Activated gamma-delta T cell (primary cell): ENCODE measurements at places on chromosomes 6 and 20.

- DNase-seq = no peak
Measured at GRCh38 chr6:122713138-122713537, 66.4 kb upstream of the FABP7 start.

DNA sequence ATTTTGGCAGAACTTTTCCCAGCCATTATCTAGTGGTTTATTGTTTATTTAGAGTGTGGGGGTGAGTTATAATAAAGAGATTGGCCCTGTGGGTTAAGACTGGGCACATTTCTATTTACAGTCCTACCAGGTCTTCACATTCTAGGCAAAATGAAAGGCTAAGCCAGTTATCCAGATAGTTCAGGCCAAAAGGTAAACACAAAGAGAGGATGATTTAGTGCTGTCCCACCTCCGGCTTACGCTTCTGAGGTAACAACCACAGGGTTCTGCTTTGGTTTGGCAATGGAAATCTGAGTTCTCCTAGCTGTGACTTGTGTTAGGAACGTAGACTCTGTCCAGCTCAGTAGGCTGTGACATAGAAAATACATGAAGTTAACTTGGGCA lies 50.3 kb upstream of the PTPRK start:
- no peak for DNase-seq

DNA sequence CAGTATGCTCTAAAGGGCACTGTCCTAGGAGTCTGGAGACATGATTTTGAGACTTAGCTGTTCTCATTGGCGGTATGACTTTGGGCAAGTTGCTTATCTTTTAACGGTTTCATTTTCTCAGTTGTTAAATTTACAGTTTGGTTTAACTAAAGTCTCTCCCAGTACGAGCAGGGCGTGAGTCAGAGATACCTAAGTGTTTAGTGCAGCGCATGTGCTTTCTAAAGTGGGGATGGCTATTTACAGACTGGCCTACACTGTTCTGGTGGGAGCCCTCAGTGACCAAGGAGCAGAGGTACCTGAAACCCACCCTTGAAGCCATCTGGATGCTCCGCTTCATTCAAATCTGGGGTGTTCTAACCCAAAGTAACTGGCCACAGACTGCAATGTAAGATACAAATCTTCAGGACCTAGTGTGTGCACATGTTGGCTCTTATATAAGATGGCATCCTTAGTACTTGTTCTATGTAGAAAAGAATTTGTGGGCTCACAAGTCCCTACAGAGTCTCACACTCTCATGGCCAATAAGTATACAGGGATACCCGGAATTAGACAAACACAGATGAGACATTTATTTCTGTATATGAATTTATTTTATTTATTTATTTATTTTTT lies 10.7 kb downstream of the MSH5 start:
- DNase-seq = no peak

DNA sequence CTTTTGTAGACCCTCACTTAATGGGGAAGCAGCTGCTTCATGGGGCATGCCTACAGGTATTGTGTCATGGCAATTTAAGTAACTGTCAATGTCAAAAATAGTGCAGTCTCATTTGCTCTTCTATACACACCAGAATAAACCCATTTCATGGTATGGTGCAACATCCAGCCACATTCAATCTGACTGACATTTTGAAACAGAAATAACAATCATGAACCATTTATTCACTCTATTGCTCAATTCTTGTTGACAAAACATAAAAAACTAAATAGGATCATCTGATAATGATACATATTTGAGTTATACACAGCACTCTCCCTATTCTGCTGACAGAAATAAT lies 122.9 kb downstream of the MAP7 start:
- no peak for DNase-seq

GRCh38 chr6:105087571-105088211 lies 92.1 kb downstream of the POPDC3 start:
- DNase-seq = no peak

- no peak for DNase-seq
Measured at GRCh38 chr6:168320634-168321033, 1.1 kb upstream of the DACT2 start.

GRCh38 chr6:136475686-136476085 lies 74.5 kb downstream of the MAP7 start:
- no peak for DNase-seq

DNA sequence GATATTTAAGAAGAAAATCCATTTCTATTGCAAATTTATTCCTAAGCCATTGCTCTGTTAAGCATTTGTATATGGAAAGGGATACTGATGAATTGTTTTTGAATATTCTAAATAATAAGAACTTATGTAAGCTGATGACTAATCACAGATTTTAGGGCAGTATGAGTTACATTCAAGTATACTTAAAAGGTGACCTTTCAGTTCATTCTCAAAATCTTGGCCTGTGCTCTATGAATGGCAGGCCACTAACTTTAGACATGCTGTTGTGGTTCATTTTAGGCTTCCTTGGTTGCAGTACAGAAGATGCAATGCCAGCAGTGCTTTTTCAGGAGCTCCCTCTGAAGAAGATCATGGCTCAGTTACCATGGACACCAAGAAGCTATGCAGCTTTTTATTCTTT lies 380.4 kb downstream of the CENPW start:
- DNase-seq = no peak

- no peak for DNase-seq
Measured at GRCh38 chr20:51218603-51219002, 195.7 kb upstream of the KCNG1 start.

DNA sequence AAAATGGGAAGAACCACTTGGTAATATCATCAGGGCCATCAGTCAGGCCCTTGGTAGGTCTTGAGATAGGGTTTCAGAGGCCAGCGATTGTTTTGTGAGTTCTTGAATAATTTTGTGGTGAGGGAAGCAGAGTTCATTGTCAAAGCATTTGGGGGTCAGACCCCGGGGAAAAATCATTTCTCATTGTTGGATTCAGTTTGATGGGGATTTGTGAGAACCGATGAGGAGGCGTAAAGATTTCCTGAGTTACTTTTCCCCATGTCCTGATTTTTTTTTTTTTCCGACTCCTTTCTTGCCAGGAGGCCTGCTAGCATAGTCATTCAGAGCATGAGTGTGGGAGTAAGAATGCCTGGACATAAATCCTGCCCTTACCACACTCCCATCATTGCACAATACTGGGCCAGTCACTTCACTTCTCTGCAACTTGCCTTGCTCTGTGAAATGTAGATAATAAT lies 60.3 kb downstream of the TSHZ2 start:
- DNase-seq = no peak

DNA sequence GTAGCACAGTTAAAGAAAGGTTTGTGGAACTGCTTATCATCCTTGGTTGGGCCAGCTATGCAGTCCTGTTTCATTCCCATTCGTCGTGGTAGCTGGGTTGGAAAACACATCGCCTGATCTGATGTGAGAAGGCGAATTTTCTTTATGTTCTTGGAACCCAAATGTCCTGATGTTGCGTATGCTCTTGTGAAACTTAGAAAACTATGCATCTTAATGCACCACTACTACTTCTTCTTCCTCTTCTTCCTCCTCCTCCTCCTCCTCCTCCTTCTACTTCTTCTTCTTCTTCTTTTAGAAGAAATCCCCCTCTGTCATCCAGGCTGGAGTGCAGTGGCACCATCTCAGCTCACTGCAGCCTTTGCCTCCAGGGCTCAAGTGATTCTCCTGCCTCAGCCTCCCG lies 381.6 kb downstream of the UTRN start:
- DNase-seq = no peak

DNA sequence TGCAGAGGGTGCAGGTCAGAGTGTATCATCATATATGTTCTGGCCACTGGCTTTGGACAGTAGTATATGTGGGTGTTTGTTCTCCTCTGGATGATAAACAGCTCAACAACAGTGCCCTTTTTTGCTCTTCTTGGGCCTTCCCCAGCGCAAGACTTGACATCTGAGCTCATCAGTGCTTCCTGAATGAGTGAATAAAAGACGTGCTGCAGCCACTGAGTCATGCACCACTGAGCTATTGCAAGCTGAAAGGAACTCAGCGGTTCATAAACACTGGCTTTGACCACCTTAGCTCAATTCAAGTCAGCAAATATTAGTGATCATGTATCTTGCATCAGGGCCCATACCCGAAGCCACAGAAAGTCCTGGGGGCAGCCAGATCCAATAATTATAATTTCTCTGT lies 105.3 kb upstream of the KCNG1 start:
- DNase-seq = no peak

GRCh38 chr20:13672690-13673089 lies 34.0 kb upstream of the TASP1 start:
- DNase-seq = no peak

GRCh38 chr6:96926425-96926824 lies 1.9 kb downstream of the KLHL32 start:
- DNase-seq = no peak

DNA sequence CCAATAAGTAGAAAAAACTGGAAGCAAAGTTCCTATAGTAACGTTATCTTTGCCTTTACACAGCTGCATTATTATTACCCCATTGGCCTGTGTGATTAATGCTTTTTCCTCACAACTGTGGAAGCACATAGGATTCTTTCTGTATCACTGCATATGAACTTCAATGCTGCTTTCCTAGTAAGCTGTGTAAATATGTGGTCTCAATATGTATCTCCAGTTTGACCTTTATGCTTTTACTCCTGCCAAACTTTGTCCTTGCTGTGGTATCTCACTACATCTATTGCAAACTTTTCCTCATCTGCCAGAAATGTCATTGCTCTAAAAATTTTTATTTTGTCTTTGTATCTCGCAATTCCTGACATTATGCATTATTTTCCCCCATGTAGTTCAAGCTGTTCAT lies 168.6 kb downstream of the ZFAND3 start:
- no peak for DNase-seq

GRCh38 chr6:118743746-118744145 lies 92.4 kb upstream of the CEP85L start:
- no peak for DNase-seq

DNA sequence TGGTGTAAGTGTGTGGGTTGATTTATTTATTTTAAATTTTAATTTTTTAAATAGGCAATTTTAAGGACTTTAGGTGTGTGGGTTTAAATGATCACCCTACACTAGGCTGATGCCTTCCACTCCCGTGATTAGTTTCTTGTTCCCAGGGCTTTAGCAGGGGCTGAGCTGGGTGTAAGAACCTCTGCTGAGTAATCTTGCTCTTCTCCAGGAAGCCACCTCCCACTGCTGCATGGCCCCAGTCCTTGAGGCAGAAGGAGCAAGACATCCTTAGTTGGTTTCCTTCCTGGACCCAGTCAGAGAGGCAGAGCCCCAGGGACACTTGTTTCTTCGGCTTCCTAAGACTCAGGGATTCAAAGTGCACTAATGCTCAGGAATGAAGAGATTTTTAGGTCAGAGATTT lies 19.8 kb upstream of the CDC5L start:
- DNase-seq = no peak

DNA sequence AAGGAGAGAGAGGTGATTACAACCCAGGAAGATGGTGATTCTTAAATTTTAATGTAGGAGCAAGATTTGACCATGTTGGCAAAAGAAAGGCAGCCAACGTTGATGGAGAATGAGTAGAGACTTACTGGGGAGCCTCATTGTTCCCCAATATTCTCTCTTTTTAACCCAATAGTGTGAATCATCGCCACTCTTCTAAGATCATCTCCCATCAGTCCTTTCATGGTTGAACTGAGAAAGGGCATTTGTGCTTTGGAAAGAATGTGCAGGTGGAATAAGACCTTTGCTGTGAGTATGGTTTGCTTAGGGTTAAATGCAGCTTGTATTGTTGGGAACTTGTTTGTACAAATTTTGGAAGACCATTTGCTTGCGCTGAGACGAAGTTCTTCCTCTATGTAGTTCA lies 231.0 kb downstream of the TBXT start:
- DNase-seq = no peak

DNA sequence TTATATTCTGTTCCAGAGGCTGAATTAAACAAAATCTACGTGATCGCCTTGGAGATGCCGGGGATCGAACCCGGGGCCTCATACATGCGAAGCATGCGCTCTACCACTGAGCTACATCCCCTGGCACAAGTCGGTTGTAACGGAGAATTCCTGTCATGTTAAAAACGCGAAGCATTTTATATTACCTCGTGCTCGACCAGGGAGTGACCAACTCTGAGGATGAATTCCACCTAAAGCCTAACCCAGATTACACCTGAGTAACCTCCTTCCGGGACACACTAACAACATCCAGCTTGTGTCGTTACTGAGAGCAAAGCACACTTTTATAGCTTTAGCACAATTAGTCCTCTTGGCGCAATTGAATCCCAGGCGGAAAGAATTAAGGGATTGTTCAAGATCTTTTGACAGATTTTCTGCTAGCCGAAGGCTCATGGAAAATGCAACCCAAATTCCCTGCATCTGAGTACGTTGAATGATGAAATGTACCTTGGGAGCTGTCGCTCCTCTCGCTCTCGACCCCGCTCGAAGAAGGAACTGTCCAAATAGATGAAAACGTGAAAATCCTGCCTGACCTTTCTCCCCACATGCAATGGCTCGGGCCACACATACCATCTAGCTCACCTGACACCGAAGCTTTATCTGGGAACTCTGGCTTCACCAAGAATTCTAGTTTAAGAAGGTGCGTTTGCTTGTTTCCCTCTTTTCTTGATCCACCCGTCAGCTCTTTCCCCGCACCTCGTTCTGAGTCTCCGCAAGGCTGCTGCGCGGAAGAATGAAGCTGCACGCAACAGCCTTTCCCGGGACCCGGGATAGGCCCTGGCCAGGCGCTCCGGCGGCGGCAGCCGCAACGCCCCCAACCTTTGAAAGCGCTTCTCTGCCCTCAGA lies 148.3 kb downstream of the GPX5 start:
- DNase-seq = peak; percentile 10

GRCh38 chr6:134959603-134960002 lies 9.7 kb upstream of the ALDH8A1 start:
- DNase-seq = no peak

DNA sequence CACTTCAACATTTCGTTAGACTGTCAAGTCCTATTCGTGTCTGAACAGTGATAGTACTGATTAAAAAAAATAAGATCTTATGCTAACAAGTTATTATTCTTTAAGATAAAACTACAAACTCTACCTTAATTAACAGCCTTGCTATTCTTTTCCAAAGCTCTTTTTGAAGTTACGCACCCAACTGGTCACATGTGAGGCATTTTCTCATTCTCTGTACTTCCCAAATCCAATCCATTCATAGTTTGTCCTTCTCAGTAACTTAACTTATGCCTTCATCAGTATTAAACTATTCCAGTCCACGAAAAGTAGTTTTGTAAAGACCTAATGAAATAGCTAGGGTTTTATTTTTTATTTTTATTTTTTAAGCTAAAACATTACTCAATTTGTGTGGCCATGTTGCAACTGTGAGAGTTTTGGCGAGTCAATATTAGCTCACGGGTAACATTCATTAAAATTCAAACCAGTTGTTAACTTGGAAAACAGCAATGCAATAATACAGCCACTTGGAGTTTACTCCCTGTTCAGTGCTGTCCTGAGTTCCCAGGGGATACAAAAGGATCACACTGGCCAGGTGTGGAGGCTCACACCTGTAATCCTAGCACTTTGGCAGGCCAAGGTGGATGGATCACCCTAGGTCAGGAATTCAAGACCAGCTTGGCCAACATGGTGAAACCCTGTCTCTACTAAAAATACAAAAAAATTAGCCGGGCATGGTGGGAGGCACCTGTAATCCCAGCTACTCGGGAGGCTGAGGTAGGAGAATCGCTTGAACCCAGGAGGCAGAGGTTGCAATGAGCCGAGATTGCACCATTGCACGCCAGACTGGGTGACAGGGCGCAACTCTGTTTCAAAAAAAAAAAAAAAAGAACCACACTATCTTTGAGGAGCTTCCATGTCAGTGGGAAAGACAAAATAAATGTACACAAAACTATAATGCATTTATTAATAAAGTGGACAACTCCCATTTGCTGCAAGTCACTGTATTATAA lies 27.9 kb upstream of the EEF1A1 start:
- DNase-seq = no peak
